Left cardiac atrium (tissue), 4 donors: ENCODE measurements at places on chromosomes 4 and X. TPM values are rescaled to one million over a fixed set of nuclear protein-coding genes. Genes with fewer than 3 reads are reported as not detected.

- no peak for DNase-seq
Measured at GRCh38 chr4:48639807-48640206, 140.3 kb downstream of the FRYL start.

DNA sequence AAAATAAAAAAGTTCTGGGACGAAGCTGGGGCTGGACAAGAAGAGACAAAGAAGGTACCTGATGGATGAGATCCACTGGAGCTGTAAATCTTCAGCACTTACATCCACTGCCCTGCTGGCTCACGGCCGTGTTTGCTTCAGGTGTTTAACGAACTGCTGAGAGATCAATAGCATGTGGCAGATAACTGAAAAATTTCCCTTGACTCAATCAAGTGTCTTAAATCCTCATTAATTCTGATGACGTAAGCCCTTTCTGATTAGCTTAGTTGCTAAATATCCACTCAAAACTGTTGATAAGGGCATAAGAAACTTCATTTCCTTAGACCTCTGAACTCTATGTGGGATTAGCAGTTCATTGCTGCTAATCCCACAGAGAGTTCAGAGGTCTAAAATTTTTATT is 354.2 kb upstream of the HS3ST1 start:
- DNase-seq, result no peak

DNA sequence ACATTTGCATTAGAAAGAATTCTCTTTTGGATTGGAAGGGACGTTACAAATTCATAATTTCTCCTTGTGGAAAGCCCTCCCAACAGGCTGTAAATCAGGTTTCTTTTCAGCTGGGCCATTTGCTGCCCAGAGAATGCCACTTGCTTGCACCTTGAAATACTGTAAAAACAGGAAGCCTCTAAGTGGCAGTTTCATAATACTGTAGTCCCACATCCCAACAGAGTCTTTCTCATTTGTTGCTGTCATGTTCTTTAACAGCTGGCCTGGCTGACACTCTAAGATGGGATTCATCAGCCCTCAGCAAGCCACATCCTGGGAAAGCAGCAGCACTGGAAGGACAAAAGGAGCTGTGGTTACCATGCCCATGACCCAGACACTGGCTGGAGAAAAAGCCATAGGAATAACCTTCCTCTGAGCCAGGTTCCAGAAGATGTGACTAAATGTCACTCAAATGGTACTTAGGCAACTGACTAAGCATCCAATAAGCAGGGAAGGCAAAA is 221.9 kb upstream of the MBNL3 start:
- DNase-seq, result no peak

DNA sequence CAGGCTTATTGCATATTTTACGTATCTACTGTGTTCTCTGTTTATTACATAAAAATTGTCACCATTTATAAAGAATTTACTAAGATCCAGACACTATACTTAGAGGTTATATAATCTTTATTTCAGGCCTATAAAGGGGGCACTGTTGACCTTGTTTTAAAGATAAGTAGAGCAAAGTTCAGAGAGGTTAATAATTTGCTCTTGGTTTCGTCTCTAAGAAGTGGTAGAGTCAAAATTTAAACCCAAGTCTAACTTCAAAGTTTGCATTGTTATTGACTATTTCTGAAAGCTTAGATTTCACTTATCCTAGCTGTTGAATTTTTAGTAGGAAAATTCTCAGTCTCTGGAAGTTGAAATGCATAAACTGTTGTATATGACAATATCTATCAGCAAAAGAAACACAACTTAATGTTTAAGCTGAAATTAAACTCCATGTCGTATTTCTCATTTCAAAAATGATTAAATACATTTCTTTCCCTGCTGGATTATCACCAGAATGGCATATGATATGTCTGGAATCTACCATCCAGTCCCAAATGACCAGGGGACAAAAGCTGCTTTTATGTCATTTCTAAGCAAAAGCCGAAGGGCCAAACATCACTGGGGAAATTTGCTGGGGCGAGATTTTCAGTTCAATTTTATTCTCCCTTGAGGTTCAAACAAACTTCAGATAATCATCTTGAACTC is 138.4 kb downstream of the SLC7A11 start:
- DNase-seq, result no peak

- no peak for DNase-seq
Measured at GRCh38 chrX:124208660-124209059, 123.8 kb upstream of the TEX13D start.

GRCh38 chrX:68631336-68631735 is 16.1 kb upstream of the STARD8 start:
- DNase-seq, result no peak

DNA sequence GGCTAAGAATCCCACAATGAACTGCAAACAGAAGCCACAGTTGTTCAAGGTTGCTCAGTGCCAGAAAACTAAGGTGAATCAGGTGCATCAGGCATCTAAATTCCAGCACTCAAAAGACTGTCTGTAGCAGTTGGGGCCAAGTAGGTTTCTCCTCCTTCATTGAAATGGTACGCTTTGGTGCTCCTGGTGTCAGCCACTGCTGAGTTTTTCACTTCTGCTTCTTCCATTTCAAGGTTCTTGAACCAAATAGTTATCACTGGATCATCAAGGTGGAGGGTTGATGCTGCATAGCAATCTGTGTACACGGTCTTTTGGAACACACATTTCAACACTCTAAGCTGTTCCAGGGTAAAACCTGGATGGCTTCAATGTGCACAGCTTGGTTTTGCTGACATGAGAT is 74.4 kb downstream of the TMA16 start:
- no peak for DNase-seq

DNA sequence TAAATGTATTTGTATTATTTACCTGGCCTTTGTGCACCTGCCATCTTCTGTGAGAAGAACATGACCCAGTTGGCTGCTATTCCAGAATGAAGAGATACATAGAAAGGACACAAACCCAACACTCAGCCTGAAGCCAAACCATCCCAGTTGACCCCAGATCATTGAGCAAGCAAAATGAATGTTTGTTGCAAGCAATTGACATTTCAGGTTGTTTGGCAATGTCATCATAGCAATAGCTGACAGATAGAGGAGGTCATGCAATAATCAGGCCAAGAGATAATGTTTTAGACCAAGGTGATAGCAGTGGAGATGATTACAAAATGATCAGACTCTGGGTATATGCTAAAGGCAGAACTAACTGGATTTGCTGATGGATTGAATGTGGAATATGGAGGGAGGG is 71.2 kb upstream of the TMEM164 start:
- no peak for DNase-seq

- no peak for DNase-seq
Measured at GRCh38 chr4:175246941-175247340, 328.8 kb downstream of the ADAM29 start.

- peak; percentile 90 for DNase-seq
Measured at GRCh38 chr4:973431-974397, at the start of gene DGKQ. Gene DGKQ, minus strand, starts transcription at chr4:973569. Its CDS starts 87 bp downstream, at chr4:973482.

NLGN4X gene
- 5.4 TPM for total RNA-seq

LRCH2 gene
- total RNA-seq, result 5.7 TPM

NCAPG gene
- total RNA-seq, result 0.24 TPM

MGAT4D gene
- total RNA-seq, result not detected

STK26 gene
- total RNA-seq, result 1.5 TPM

FRYL gene
- 38.8 TPM for total RNA-seq

ITIH6 gene
- total RNA-seq, result not detected
